Smooth muscle cell of the umbilical artery (primary cell): ENCODE measurements at places on chromosomes 3 and 15. TPM values are rescaled to one million over a fixed set of nuclear protein-coding genes. Genes with fewer than 3 reads are reported as not detected.

The SLC6A20 gene
- not detected in 2 replicates for total RNA-seq

The SACM1L gene
- total RNA-seq, result 39.5 and 67.6 TPM in 2 replicates

The KLHL40 gene
- not detected in 2 replicates for total RNA-seq

The RASGRF1 gene
- not detected in 2 replicates for total RNA-seq

The BCHE gene
- total RNA-seq, result 27.6 and 54.9 TPM in 2 replicates

The DHX36 gene
- total RNA-seq, result 45.1 and 62.8 TPM in 2 replicates

The KLHL6 gene
- total RNA-seq, result under 0.01 TPM in 2 replicates

The CAMK1 gene
- 14.0 and 20.8 TPM in 2 replicates for total RNA-seq

The GABRR3 gene
- total RNA-seq, result not detected in 2 replicates

The HIGD2B gene
- not detected in 2 replicates for total RNA-seq

The TP53BP1 gene
- total RNA-seq, result 106 and 141 TPM in 2 replicates

The TRIM71 gene
- total RNA-seq, result not detected in 2 replicates

The CMTM8 gene
- not detected in 2 replicates for total RNA-seq

The DNAH1 gene
- 3.0 and 5.6 TPM in 2 replicates for total RNA-seq

The KBTBD13 gene
- total RNA-seq, result not detected in 2 replicates

The TM4SF4 gene
- not detected in 2 replicates for total RNA-seq

The ARHGEF3 gene
- total RNA-seq, result 34.4 and 63.3 TPM in 2 replicates

The PLA2G4B gene
- total RNA-seq, result 1.5 and 1.8 TPM in 2 replicates

The SH2D7 gene
- not detected in 2 replicates for total RNA-seq

The STAB1 gene
- 1.1 and 1.2 TPM in 2 replicates for total RNA-seq

The LRRC3B gene
- not detected in 2 replicates for total RNA-seq

The CADPS gene
- total RNA-seq, result 16.9 and 57.3 TPM in 2 replicates

The SOX2 gene
- total RNA-seq, result not detected in 2 replicates

The TMCO5A gene
- not detected in 2 replicates for total RNA-seq

The UBE2Q2 gene
- total RNA-seq, result 72.2 and 77.8 TPM in 2 replicates

The TNNC1 gene
- total RNA-seq, result 0.89 TPM in 1 of 2 replicates, not detected in the other

The MUSTN1 gene
- not detected in 2 replicates for total RNA-seq

The PPP2R3A gene
- total RNA-seq, result 6.5 and 12.5 TPM in 2 replicates

The SLC9C1 gene
- 0.30 and 0.37 TPM in 2 replicates for total RNA-seq

The EDC3 gene
- total RNA-seq, result 8.9 and 17.8 TPM in 2 replicates
